NCI-H187 (cell line): ENCODE measurements at places on chromosomes 12 and 14.

DNA sequence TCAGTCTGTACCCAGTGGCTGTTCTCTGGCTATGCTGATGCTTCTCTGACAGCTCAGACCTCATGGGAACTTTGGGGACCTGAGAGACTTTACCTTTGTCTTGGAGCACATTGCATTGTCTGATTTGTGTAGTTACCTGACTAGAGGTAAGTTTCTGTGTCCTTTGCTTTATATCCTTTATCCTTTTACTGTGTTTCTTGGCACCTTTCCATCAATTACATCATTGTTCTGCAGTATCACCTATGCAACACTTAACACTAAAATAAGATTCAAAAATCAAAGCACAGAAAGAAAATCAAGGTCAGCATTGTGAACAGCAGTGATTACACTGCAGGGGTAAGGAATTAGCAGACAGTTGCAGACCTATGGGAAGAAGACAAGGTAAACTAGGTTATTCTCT, 43.8 kb downstream of the SLC35F4 start:
- DNase-seq: no peak

DNA sequence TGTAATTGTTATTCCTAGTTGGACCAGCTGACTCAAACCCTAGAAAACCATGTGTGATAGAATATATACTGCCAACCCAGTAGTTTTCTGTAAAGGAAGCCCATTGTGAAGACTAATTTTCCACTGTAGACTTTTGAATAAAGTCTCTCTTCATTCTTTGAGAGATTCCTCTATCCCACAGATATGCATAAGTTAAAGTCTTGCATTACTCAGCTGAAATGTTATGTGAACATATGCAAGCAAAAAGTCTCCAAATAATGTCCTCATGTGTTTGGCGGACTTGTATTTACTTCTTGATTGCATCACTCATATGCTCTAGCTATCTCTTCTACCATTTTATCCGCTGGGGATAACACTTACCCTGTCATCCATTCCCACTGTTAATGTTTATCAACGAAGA, 35.1 kb upstream of the OTOGL start:
- DNase-seq: no peak

DNA sequence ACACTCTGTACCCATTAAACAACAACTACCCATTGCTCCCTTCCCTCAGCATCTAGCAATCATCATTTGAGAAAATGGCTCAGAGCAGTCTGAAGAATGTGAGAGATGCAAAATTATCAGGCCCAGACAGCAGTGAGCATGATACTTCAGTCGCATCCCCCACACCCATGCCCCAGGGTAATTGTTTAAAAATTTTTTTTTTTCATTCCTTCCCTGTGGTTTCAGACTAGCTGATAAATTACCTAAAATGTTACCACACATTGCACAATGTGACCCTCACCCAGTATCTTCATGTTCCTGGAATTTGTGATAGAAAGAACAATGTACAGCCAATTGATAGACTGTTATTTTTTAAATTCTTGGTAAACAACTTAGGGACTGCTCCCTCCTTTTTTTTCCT, 11.3 kb upstream of the USP15 start:
- no peak for DNase-seq

DNA sequence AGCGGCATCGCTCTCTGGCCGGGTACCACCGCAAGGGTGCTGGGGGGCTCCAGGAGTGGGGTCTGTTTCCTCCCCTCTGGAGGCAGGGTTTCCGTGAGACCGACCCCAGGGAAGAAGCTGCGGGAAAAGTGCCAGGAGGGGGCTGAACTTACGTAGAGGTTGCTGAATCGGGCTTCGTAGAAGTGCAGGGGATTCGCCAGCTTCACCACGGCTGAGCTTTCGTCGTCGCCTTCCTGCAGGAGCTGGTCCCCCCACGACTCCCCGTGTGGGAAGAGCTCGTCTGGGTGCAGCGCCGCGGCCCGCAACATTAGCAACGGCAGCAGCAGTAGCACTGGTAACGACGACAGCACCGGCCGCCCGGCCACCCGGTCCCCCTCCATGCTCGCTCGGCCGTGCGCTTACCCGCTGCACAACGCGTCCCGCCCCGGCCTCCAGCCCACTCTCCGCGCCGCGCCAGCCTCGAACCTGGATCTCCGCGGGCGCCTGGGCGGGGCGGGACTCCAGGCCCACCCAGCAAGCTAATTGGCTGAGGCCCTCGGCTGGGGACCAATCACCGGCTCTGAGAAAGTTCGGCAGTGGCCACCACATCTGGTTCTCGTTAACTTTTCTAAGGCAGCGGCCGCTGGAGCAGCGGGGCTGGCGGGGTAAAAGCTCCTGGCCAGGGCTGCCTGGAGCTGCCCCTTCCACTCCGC, at the start of gene NID2:
Gene NID2 (minus strand): TSS at position 445 of the 692 bp plus-strand sequence. CDS start 65 bp downstream, at position 380.
- no peak for DNase-seq

DNA sequence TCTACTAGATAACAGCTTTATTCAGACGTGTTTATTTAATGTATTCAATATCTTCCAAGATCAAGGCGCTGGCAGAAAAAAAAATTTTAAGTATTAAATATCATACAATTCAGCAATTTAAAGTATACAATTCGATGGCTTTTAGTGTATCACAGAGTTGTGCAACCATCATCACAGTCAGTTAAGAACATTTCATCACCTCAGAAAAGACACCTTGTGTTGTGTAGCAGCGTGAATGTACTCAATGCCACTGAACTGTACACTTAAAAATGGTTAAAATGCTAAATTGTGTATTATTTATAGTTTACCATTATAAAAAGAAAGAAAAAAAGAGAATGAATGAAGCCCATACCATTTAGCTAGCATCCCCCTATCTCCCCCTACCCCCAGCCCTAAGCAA, 96.4 kb downstream of the RIN3 start:
- DNase-seq: no peak

- DNase-seq: no peak
Measured at GRCh38 chr12:20525064-20525610, 156.8 kb downstream of the PDE3A start.

- DNase-seq: no peak
Measured at GRCh38 chr12:67630373-67631088, 18.0 kb upstream of the DYRK2 start.

DNA sequence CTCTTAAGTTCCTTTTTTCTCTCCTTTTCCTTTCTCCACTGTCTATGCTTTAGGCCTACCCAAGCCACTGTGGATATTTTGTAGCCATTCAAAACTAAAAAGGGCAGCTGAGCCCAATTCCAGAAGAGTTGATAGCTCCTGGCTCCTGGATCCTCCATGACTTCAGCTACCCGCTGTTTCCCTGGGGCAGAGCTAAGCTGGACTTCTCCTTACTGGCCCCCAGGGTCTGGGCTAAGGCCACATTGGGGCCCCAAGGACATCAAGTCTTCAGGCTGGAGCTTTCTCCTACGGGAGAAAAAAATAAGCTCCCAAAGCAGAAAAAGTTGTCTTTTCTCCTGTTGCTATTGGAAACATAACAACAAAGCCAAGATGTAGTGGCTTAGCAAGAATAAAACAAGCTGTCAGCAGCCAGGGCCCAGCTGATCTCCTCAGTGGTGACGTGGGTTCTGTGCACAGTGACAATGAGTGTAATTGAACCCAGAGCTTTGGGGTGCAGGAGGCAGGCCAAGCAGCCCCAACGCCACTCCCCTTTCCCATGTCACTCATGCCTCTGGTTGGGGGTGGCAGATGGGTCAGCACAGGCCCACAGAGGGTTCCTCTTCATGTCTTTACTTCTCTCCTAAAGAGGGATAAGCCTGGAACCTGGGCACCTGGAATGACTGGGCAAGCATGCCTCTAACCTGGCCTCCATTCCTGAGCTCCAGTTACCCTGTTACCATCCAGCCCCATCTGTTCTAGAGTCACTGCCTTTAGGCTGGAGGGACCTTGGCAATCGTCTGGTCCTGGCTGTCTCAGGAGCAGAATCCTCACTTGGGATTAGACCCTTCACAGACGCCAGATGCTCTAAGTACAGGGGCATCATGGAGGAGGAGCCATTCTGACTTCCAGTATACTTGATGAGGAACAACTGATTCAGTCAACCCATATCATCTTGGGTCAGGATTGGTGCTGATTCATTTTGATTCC, 171.2 kb downstream of the ZFP36L1 start:
- DNase-seq: no peak

DNA sequence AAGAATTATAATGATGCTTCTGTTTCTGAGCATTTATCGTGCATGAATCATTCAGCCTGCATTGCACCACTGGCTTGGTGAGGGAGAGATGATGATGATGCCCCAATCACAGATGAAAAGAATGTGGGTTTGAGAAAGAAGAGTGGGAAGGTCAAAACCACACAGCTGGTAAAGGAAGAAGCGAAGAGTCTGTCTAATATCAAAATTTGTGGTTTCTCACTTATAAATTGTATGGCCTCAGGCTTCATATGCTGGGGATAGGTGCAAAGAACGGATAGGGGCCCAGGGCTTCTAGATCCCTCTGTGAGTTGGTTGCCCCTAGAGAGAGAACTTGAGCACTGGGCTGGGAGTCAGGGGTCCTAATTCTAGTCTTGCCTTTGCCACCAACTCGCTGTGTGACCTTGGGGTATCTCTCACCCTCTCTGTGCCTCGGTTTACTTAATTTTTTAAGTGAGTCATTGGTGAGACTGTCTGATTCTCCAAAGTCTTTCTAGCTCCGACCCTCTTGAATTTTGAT, 2.2 kb downstream of the OASL start:
- no peak for DNase-seq

- DNase-seq: peak; percentile 21
Measured at GRCh38 chr14:104708606-104709268, 15.3 kb upstream of the ADSS1 start.

GRCh38 chr14:88706425-88706824, 86.3 kb downstream of the EML5 start:
- no peak for DNase-seq

GRCh38 chr12:14885718-14886221, at the start of gene MGP:
Gene MGP (minus strand): TSS chr12:14885854. CDS start chr12:14885791, 63 bp downstream.
- DNase-seq: no peak

DNA sequence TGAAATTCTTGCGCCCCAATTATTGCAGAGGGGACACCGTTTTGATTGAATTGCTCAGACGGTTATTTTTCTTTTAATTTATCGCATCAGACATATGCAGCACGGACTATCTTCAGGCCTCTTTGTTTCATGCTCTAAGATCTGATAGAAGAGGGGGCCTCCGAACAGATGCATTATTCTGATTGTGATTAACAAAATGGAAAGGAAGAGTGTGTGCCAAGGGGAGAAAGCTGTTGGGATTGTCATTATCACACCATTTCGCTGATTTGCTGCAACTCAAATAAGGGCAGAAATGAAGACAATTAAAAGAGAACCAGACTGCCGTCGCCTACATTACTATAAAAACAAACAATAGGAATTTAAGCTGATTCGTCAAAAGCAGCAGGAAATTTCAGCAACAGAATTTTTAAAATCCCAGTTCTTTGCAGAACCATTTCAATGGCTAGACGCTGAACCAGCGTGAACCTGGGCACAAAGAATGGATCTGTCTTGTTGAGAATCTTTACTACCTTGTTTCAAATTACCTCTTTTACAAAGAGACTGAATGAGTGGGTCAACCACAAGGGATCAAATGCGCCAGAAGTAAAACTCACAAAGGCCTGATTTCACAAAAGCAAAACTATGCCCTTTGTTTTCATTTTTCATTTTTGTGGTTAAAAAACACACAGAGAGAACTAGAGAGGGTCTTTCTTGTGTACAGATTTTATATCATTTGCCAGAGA, 30.6 kb downstream of the TMEM132D start:
- no peak for DNase-seq

GRCh38 chr12:96571101-96571862, 81.9 kb downstream of the CFAP54 start:
- no peak for DNase-seq

- peak; percentile 85 for DNase-seq
Measured at GRCh38 chr14:77024171-77024691, 4.3 kb downstream of the IRF2BPL start.

DNA sequence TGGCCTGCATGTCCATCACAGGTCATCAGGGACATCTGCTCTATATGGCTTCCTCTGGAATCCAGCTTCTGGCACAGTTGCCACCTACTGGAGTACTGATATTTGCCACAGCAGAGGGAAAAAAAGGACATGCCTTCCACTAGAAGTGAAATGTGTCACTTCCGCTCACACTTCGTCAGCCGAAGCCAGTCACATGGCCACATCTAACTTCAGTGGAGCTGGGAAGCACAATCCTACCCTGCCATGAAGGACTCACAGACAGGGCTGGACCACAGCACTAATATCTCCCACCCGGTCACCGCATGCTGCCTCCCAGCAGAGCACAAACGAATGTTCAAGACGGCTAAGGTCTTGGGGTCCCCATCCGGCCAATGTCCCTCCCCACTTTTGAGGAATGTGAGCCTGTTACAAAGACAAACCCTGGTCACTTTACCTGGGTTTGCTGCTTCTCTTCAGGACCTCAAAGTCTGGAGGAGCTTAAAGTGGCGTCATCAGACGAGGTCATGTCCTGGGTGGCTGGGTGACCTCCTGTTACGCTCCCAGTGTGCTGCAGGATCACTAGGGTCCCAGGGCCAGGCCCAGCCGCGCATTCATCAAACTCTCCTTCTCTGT, 98.6 kb downstream of the GCH1 start:
- DNase-seq: no peak

- DNase-seq: no peak
Measured at GRCh38 chr12:109995361-109995685, 845 bp downstream of the GIT2 start.

DNA sequence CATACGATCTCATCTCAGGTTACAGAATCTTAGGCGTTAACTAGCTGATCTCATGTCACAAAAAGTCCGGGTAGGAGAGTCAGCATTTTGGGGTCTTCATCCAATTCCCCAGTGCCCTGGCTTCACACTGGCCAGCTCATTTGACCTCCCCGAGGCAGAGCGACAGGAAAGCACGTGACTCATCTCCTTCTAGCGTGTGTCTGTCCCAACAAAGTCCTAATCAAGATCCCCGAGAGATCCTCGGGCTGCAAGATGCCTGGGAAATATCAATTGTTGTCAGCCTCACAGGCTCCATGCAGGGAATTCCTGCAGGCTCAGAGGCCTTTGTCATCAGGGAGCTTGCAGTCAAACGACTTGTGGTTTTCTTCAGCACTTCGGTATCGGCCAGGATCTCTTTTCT, 57.5 kb downstream of the ZNF664 start:
- no peak for DNase-seq

GRCh38 chr12:41528874-41529273, 340.8 kb downstream of the PDZRN4 start:
- DNase-seq: no peak

DNA sequence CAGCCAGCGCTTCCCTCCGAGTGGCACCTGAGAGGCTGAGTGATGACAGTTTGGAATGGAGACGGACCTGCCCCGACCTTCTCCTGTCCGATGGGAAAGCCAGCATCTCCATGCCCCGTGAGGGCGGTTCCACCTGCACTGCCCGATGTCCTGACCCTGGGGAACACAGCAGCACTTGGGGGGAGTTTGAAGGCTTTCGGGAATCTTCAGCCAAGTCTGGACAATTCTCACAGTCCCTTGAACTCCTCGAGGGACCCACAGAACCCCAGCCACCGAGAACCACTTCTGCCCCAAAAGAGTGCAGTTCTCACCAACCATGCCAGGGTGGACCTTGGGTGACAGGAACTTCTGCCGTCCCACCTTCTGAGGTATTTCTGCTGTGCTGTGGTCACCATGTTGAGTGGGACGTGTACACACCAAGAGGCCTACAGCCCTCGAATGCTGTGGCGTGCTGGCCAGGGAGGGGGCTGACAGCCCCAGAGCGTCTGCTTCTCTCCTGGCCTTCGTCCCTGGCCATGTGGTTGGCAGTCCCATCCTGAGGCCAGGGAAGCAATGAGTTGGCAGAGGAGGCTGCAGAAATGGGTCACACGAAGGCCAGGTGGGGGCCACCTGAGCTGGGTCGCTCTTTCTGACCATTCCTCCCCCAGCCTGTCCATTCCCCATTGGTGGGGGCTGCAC, 1.0 kb downstream of the CLBA1 start:
- no peak for DNase-seq

GRCh38 chr14:97319691-97320090, 522.5 kb downstream of the VRK1 start:
- DNase-seq: no peak
